ENCODE measurements at places on chromosomes 2 and 18. TPM values are rescaled to one million over a fixed set of nuclear protein-coding genes. Genes with fewer than 3 reads are reported as not detected.

LIPG gene
- 0.76 TPM for polyA plus RNA-seq

DNA sequence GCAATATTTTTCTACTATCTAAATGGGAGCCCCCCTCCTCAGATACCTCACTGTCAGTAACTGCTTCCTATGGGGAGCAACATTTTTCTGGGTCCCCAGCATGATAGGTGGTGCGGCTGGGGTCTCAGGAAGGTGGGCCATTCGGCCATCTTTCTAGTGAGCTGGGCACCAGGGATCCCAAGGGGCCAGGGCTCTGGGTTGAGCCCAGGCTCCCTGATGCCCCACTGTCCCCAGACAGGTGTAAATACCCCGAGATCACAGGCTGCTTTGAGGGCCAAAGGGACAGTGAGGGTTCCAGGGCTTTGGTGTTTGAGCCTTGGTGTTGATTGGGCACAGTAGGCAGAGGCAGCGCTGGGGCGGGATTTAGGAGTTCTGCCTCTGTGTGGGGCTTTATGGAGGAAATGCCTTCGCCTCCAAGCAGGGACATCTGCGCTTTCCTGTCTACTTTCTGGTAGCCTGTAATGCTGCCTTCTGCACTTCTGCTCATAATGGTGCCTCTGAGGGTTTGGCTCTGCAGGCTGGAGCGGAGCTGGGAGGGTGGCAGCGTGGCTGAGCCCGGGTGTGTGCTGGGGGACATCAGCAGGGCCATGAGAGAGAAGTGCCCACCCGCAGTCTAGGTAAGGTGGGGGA is 5.3 kb downstream of the ITM2C start:
- peak; percentile 18 for DNase-seq

- peak; percentile 48 for DNase-seq
Observed at GRCh38 chr2:100820523-100821254, 750 bp downstream of the NPAS2 start.

- DNase-seq: no peak
Observed at GRCh38 chr18:13488281-13488929, 238.0 kb downstream of the FAM210A start.

C1D gene
- 14.8 TPM for polyA plus RNA-seq

DNA sequence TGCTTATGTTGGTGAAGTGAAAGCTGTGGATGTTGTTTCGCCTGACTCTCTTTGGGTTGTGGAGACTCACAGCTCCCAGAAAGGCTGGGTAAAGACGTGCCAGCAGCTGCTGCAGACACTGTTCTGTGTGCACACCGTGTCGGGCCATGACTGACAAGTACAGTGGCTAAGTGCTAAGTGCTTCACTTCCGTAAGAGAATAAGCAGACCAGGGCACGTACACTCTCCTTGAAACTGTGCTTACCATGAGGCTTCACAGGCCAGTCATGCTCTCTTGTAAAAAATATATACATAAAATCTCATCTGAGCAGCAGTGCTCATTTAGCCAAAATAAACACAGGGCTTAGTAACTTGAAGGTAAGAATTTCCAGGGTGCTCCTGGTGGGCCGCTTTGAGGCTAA is 86.0 kb downstream of the NRP2 start:
- no peak for DNase-seq

DNA sequence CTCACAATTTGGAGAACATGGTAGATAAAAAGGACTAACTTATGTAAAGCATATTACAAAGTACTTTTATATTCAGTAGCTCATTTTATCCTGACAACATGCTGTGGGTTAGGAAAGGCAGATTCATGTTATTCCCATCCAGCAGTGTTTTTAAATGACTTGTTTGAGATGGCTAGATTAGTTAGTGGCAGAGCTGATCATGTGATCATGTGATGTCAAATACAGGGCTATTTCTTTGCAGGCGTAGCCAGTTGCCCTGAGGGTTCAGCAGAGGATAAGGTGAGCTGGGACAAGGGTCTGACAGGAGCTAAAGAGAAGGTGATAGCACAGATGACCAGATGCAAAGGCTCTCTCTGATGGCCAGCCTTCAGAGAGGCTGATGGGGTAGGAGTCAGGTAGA is 97.8 kb downstream of the ADD2 start:
- no peak for DNase-seq

C1QL2 gene
- polyA plus RNA-seq: not detected

EFHD1 gene
- 12.7 TPM for polyA plus RNA-seq

DNA sequence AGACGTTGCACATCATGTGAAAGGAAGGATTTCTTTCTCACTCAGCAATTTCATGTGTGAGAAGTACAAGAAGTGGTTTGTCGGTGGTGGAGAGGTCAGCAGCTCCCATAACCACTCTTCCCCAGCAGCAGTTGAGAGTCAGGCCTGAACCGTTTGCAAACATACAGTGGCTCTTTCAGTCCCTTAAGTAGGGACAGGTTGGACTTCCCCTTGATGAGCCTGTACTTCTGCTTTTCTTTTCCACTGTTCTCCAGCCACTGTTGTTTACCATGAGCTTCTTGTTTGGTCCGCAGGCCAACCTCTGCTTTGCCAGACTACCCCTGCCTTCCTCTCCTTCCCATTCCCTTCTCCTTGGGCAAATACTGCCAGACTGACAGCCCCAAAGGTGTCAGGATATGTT is 391.3 kb upstream of the CELF4 start:
- no peak for DNase-seq

GRCh38 chr2:205679410-205680009 is 2.8 kb upstream of the NRP2 start:
- no peak for DNase-seq

CTLA4 gene
- not detected for polyA plus RNA-seq

DNA sequence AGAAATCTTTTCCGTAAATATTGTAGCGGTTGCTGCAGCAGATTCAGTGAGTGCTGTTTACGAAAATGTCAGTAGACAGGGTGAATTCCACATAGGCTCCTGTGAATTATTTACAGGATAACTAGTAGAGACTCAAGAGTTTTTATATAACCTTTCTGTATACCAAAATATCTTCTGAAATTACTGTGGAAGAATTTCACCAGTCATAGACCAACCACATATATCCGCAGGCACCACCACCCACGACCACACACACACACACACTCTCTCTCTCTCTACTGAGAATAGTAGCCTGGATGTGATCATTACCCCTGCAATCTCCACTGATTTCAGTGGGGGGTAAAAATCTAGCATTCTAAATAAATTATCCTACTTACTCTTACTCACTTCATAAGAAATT is 341.8 kb downstream of the RBM43 start:
- DNase-seq: no peak

SPATA3 gene
- not detected for polyA plus RNA-seq

SRD5A2 gene
- not detected for polyA plus RNA-seq

GRCh38 chr2:183232161-183232865 is 108.1 kb downstream of the NUP35 start:
- DNase-seq: no peak
